ENCODE measurements at places on chromosomes 5 and 9.
A peak's percentile ranks its signal among the peaks of the same experiment; 100 is the strongest.

DNA sequence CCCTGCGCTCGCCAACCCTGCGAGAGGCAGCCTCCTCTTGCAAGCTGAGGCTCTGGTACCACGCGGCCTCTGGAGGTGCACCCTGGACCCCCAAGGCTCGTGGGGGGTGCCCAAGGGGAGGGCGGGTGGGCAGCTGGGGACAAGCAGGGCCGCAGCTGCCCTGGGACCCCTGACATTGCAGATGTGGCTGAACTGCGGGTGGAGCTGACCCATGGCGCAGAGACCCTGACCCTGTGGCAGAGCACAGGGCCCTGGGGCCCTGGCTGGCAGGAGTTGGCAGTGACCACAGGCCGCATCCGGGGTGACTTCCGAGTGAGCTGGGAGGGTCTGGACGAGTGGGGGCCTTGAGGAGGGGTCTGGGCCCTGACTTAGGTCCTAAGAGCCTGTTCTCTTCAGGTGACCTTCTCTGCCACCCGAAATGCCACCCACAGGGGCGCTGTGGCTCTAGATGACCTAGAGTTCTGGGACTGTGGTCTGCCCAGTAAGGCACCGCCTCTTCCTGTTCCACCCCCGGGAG is 1.5 kb downstream of the MAMDC4 start:
- DNase-seq: no peak

DNA sequence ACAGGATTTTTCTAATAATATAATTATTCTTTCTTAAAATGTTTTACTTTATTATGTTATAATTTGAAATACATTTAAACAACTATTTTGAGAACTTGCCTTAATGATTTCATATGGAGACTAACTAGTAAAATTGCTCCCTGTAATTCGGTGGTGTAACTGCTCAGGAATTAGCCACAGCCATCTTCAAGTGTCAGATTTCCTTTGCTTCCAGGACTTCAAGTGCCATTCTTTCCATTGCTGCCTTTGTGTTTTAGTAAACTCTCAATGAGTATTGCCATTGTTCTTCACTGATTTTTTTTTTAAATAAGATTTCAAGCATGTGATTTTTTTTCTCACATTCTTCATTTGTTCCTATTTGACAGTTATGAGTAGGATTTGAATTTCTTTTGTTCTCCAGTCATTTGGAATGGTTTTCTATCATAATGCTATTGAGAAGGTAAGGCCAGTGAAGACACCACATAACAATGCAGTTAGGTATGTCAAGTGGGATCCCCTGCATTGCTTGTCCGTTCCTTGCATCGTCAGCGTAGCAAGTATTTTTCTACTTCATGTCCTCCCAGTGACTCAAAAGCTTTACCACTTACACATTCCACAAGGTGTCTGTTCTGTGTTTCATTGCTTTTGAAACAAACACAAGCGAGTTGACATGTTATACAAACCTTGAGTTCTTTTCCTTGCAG is 83.7 kb downstream of the LNPEP start:
- DNase-seq: no peak

GRCh38 chr5:83947763-83948162 is 227.1 kb upstream of the HAPLN1 start:
- no peak for DNase-seq

GRCh38 chr5:149636861-149637246 is 55.6 kb downstream of the ARHGEF37 start:
- DNase-seq: no peak

- no peak for DNase-seq
Measured at GRCh38 chr9:16499892-16500291, 370.6 kb downstream of the BNC2 start.

- DNase-seq: no peak
Measured at GRCh38 chr5:140041492-140042392, 1.4 kb downstream of the NRG2 start.

DNA sequence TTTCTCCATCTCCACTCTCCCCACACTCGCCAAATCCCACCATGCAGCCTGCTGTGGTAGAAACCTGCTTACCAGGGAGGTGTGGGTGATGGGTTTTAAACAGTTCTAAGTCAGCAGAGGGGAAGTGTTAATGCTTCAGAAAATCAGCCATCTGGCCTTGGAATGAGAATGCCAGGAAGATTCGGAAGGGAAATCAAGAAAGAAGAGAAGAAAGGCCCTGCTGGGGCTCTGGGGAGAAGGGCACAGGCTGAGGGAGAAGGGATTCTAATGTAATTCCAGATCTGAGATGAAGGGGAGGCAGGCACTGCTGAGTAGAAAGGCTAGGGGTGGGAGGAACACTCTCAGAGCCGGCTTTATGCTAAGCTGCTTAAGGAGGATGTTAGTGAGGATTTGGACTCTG is 434.7 kb upstream of the DMAC1 start:
- no peak for DNase-seq

DNA sequence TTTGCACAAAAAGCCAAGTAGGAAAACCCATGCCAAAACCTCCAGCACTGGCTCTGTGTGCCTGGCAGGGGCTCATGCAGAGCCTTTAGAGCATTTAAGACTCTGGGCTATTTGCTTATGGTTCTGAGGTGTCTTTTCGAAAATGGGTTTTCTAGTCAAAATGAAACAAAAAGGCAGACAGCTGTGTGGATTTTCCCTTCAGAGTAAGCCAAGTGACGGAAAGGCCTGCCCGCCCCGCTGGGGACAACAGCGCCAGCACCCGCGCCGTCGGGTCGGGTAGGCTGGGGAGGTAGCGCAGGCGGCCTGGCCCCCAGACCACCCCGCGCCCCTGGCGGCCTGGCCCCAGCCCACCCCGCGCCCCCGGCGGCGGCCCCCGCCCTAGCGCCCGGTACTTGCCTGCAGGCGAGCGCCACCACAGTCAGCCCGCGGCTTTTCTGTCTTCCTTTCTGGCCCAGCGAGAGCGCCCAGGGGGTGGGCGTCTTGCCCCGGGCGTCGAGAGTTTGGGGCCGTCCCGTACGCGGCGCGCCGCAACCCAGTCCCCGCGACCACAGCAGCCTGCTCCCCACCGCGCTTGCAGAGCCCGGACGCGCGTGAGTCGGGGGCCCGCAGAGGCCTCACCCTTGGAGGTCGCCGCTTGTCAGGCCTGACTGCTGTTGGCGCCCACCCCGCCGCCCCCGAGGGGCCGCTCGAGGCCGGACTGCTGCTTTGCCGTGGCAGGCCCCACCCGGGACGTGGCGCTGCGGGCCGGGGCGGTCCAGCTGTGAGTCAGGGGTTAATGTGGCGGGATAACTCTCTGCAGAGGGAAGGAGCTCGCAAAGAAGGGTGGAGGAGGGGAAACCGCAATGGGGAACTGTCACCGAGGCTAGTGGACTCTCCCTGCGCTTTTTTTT is at the start of gene TICAM2:
TSS of gene TICAM2 (minus strand) at position 779 of the 890 bp plus-strand sequence. CDS start 21,223 bp downstream, outside the sequence.
- DNase-seq: peak; percentile 29

GRCh38 chr9:92297611-92298010 is 4.1 kb upstream of the IARS1 start:
- DNase-seq: no peak

DNA sequence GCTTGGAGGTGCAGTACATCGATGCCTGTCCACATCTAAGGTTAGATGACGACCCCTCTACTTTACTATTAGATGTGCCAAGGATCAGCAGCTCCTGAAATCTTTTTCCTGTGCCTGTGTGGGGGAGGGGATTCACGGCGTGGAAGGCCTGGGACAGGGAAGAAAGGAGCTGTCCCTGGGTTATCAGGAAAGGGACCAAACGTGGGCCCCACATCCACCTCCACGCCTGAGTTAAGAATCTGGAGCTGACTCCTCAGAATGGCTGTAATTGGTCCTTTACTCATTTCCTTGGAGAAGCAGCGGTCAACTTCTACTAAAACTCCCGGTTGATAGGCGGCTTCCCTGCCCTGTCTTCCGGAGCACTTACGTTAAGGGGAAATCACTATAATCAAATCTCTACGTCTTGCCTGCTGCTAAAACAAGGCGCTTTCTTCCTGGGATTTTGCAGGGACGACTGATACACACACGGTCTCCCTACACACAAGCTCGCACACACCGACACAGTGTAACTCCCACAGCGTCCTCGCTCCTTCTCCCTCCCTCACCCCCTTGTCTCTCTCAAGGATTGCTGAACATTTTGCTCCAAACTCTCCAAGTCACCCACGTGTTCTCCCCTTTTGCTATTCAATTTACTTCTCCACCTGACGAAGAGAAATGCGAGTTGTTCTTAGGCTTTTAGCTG is 1.4 kb downstream of the PDE4D start:
- no peak for DNase-seq

- DNase-seq: no peak
Measured at GRCh38 chr5:33240558-33240957, 200.2 kb upstream of the TARS1 start.

GRCh38 chr9:137643921-137644320 is 25.1 kb downstream of the EHMT1 start:
- no peak for DNase-seq

DNA sequence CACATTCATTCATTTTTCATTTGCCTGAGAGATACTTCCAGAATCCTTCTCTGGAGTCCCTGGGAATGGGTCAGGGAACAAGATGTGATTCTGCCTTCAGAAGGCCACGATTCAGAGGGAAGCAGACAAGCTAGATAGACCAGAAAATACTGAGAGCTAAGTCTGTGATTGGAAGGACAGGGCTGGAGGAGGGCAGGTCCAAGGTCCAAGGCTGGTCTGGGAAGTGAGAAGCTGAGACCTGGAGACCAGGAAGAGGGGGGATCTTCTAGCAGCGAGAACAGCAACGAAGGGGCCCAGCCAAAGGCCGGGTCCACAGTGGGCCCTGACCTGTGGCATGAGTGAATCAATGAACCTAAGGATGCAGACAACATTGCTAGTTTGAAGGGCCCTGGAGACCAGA is 4.1 kb upstream of the IER5L start:
- no peak for DNase-seq

DNA sequence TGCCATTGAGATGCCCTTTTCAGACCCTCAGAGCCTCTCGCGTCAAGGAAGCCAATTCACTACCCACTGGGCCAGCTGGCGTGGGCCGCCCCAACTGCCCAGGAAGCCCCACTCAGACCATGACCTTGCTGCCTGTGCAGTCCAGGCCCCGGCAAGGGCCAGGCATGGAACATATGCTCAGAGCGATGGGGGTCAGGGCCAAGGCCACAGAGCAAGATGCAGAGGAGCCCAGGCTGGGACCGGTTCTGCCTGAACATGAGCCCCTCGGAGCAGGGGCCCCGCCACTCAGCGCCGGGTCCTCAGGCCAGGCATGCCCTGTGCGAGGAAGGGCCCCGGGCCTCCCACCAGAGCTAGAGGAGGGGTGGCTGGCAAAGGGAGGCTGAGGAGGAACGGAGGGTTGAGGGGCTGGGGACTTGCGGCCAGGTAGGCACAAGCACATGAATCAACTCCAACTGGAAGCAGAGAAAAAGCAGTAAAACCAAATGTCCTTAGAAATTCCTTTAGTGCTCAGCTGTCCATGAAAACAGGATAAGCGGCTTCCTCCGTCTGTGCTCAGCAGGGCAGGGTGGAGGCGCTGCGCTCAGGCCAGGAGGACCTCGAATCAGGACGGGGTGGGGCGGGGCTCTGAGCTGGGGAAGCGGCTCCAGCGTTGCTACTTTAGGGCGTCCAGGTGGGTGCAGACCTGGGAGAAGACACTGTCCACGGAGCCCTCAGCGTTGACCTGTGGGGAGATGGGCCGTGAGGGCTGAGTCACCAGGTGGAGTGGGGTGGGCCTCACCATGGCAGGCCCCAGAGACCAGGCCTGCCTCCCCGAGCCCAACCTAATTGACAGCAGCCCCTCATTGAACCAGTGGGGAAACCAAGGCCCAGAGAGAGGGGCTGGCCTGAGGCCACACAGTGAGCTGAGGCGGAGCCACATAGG is 9.9 kb downstream of the AK1 start:
- no peak for DNase-seq

DNA sequence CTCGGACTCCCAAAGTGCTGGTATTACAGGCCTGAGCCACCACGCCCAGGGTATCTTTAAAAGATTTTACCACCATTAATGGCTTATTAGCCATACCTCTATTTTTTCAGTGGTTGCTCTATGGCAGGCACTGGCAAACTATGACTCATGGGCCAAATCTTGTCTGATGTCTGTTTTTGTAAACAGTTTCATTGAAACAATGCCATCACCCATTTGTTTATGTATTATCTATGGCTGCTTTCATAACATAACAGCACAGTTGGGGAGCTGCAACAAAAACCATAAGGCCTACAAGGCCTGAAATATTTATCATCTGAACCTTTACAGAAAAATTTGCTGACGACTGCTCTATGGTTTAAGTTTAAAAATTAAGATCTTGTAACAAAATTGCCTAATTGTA is 66.8 kb downstream of the SLC38A9 start:
- no peak for DNase-seq

DNA sequence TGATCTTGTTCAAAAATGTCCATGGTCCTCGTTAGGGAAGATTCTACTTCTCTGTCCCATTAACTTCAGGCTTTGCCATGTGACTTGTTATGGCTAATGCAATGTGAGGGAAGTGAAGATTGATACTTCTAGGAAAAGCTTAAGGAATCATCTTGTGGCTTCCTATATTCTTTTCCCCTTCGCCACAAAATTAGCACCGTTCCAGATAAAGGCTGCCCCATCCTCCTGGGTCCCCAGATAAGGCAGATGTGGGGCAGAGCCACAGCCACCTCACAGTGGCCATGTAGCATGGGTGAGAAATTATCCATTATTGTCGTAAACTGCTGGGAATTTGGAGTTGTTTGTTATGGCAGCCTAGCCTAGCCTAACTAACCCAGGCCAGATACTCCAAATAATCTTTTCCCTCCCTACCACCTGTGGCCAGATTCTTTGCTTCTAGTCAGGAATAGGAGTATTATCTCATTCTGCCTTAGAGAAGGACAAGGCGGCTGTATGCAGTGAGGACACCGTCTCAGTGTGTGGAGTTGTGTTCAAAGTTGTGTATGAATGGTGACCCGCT is 31.9 kb upstream of the BOD1 start:
- DNase-seq: no peak

DNA sequence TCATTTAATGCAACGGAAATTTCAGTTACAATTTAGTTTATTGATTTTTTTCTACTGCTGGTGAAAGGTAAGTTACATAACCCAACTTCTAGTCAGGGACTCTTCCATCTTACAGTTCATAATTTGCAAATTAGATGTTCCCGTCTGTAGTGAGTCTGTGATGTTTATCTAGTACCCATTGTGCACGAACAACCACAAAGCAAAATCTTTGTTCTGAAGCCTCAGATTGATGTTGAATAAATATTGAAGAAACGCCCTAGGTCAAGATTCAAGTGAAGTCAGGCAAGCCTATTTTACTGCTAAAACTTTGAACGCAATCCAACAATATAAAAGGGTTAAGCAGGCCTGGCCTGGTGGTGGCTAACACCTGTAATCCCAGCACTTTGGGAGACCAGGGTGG is 43.1 kb downstream of the BASP1 start:
- no peak for DNase-seq

GRCh38 chr9:120434532-120434931 is 145.4 kb downstream of the CDK5RAP2 start:
- no peak for DNase-seq

DNA sequence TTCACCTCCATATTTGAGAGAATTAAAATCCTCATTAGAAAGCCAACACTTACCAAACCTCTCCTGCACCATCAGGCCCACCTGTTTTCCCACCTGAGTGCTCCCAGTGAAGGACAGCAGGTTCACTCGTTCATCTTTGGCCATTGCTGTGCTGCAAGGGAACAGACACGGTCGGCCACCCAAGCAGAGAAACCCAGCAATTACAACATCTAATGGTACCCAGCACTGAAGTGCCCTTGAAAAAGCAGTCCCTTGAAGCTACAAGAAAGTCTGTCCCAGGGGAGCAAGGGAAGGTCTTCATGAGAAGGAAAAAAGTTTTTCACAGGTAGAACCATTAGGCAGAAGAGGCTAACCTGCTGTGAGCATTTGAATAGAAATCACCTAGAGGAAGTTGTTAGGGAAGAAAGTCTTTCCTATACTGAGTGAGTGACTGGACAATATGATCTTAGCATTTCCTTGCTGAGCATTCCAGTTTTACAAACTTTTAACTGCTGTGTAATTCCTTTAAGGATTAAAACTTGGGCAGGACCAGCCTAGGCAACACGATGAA is 26.7 kb downstream of the ALDH7A1 start:
- DNase-seq: no peak

Data from activated CD4-positive, alpha-beta T cell treated with anti-CD3 and anti-CD28 coated beads for 1 hour (primary cell).